ENCODE measurements at places on chromosomes 7 and 10. TPM values are rescaled to one million over a fixed set of nuclear protein-coding genes. Genes with fewer than 3 reads are reported as not detected.

Gene PRKG1
- not detected for total RNA-seq

Gene ZSCAN25
- 9.7 TPM for total RNA-seq

Gene TMEM213
- total RNA-seq: not detected

Gene ACBD7
- 0.71 TPM for total RNA-seq

Gene OPN4
- total RNA-seq: not detected

Gene C10orf71
- total RNA-seq: not detected

Gene ZNF503
- total RNA-seq: 9.9 TPM

Gene GPR26
- not detected for total RNA-seq

Gene ADAM8
- 3.3 TPM for total RNA-seq

Gene IDI2
- total RNA-seq: not detected

Gene PNLIPRP1
- total RNA-seq: not detected

Gene MOGAT3
- not detected for total RNA-seq

Gene ZNF467
- total RNA-seq: 1.4 TPM

Gene HACD1
- total RNA-seq: 46.9 TPM

Gene DGKI
- total RNA-seq: not detected

Gene AGAP6
- 8.6 TPM for total RNA-seq

Gene AGBL3
- total RNA-seq: 1.2 TPM

Gene CABCOCO1
- total RNA-seq: not detected

Gene ANKRD16
- 11.7 TPM for total RNA-seq

Gene VWC2
- not detected for total RNA-seq

Gene SFMBT2
- 6.2 TPM for total RNA-seq

Gene PTPRE
- 4.0 TPM for total RNA-seq

Gene ANTXRL
- 0.43 TPM for total RNA-seq

Gene HMX2
- total RNA-seq: not detected

Gene ABCB1
- total RNA-seq: not detected

Gene SCRN1
- total RNA-seq: 57.0 TPM

Gene DPYSL4
- total RNA-seq: 19.3 TPM
